KG1 (cell line): ENCODE measurements at places on chromosomes 1 and 21.

DNA sequence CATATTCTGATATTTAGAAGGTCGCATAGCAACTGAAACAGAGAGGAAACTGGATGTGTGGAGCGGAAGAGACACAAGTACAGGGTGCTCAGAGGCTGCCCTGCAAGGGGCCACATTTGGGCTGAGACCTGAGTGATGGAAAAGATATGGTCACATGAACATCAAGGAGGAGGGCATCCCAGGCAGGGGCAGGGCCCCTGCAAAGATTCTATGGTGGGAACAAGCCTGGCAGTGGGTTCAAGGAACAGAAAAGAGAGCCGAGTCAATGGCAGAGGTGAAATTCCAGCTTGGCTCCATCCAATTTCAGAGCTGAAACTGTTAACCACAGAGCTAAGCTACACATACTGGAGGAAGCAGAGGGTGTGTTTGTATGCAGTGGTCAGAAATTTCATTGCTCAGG is 227.7 kb downstream of the PRDM2 start:
- DNase-seq: no peak

DNA sequence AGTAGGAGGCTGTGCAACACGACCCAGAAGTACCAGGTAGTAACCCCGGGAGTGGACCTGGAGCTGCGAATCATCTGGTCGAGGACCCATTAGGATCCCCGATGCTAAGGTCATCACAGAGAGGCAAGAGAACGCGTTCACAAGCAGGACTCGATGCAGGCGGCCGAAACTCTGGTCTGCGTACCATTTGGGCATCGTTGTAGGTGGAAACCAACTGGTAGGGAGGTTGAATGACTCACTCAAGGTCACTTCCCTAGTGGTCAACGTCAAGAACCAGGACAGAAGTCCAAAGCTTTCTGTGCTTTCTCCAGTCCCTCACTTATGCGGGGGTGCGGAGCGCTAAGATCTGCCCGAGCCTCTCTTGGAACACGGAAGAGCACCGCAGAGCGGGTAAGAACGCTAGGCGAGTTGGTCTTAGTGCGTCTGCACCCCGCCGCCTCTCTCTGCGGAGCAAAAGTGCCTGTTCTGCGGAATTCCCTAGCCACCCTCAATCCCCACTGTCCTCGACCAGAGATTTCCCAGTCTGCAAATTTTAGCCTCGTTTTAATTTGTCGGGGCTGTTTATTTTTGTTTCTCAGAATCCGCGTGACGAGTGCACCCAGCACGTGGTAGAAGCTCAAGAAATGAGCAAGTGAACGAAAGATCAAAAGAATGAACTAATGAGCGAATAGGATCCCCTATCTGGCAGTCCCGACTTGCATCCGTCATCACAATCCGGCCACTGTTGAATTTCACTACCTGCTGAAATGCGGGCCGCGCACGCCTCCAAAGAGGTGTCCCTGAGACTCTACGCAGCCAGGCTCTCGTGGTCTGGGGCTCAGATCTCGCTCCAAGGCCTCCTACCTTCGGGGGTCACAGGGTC is 12.2 kb downstream of the HLX start:
- no peak for DNase-seq

DNA sequence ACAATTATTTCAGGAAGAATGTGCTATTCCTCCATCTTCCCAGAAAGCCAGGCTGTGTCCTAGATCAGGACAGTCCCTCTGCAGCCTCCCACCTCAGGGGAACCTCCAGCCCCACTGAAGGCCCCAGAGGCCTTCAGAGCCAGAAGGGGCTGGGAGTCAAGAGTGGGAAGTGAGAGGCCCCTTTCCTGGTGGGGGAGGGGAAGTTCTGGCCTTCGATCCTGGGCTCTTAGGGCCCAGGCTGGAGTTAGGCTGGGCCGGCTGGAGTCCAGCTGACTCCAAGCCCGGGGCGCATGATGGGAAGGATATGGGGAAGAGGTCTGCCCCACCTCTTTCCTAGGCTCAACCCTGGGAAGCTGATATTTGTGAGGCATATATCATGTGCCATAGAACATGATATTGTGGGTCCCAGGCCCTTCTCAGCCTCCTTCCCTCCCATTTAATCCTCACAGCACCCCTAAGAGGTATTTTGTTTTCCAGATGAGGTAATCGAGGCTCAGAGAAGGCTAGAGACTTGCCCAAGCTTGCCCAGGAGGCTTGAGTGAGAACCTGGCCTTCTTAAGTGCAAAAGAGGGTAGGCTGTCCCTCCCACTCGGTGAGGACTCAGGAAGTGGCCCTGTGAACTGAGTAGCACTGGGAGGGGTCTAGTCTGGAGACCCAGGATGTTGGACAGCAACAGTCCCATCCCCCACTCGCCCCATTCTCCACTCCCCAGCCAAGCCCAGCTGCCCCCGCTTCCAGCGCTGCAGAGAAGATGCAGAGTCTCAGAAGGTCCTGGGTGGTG is 18.6 kb upstream of the HSPG2 start:
- DNase-seq: no peak

DNA sequence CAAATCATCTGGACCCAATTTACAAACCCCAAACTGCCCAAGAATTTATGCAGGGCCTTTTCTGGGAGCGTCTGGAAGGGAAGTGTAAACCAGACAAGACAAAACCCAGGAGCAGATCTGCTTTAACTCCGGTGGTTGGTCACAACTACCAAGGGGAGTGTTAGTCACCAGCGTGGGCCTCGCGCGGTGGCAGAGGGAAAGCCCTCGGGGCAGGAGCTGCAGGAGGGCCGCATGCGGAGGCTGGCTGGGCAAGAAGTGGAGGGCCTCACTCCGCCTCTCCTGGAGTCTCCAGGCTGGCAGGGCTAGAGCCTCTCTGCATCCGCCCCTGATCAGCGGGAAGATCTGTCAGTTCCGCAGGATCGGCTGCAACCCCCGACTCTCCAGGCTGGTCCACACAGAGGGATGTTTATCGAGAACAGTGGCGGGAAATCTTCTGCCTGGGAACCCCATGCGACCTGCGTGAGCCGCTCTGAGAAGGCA is 2.0 kb downstream of the COL24A1 start:
- DNase-seq: no peak

DNA sequence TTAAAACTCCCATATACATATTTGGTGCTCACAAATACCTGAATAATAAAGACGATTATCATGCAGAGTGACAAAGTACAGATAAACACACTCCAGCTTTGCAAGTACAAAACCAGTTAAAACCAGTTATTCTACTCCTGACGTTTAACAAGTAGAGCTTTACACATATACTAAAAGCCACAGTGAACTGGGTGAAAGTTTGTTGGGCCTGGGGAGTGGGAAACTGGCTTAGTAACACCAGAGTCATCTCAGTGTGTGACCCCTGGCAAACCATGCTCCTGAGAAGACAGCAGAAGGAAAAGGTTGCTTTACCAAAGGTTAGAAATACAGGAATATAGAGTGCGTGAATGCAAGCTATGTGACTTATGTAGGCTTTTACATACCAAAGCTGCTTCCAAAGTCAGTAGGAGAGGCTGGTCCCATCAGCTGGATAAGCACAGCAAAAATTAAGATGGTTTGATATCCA is 148.1 kb downstream of the NRIP1 start:
- no peak for DNase-seq

DNA sequence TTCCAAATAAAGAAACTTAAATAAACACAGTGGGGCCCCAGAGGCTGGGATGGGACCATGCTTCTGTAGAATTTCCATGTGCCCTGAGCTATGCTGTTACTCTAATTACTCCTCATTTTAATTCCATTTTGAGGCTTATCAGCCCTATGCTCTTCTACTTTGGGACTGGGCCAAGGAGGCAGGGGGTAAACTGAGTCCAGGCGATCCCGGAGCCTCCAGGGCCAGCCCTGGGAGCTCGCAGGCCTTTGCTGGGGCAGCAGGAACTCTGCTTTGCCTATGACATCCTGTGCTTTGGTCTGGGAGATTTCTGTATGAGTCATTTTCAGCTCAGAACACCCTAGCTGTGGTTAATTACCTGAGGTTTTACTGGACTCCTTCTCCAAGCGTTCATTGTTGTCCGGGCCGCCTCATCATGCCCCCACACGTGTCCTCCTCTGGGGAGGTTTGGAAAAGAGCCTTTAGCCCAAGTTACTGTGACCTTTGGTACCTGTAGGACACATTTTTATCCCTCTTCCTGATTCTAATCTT is 95.7 kb downstream of the RHOU start:
- no peak for DNase-seq

- no peak for DNase-seq
These were observed 2.9 kb upstream of the PTGFRN start for GRCh38 chr1:116906812-116907211.
